NCI-H1930 (cell line): ENCODE measurements at places on chromosomes 5 and 9.
A peak's percentile ranks its signal among the peaks of the same experiment; 100 is the strongest.

DNA sequence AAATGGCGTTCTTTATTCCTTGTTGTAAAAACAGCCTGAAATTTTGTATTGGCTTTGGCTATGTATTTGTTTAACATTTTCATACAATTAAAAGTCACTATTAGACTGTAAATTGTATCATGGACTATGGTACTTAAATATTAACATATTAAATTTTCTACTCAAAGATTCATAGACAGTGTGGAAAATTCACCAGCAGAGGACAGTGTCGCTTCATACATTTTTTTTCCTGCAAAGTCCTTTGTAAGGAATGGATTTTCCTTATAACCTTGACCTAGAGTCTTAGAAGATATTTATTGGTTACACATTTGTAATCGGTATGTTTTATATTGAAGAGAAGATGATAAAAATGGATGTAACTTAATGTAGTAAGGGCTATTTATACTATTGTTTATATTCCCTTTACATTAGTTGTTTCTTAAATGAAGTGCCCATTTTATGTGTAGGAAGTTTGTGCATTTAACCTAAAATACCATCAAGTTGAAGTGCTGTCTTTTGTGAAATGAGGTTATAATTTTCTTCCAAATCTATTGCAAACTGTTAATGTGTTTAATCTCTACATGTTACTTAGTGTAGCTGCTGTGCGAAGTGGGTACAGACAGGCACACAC, 150.1 kb downstream of the KDM4C start:
- peak; percentile 27 for DNase-seq

DNA sequence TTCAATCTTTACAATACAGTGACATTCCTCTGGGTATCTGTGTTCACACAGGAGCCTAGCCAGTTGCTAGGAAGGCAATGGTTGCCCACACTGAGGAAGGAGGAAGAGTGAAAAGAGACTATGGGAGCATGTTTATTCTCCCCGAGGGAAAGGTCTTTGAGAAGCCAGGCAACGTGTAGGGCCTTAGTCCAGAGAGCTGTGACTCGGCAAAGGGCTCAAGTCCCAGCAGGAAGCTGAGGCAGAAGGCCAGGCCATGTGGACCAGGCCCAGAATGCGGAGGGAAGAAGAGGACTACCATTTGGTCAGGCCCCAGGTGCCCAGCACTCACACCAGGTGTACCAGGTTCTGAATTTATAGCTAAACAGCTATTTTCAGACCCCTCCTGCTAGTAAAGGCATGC, 136.6 kb upstream of the DMAC1 start:
- no peak for DNase-seq

- no peak for DNase-seq
These were observed 20.1 kb downstream of the NKD2 start for GRCh38 chr5:1028481-1029281.

DNA sequence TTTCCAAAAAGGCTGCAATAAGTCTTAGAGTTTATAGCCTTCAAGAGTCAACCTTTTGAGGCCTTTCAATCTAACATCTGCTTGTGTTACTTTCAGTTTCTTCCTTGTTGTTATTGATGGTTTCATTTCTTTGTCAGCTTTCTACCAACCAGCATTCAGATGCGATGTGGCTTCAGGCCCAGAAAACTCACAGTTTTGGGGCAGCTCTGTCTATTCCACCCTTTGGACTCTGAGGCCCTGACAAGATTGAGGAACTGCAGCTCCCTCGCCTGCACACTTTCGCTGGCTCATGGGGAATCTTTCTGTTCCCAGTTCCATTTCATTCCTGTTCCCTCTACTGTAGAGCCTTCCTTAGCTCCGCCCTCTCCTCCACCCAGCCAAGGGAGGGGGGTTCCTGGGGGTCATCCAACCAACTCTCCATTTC, 13.3 kb upstream of the WHRN start:
- DNase-seq: no peak

GRCh38 chr5:134127988-134128647, 13.6 kb downstream of the TCF7 start:
- no peak for DNase-seq

DNA sequence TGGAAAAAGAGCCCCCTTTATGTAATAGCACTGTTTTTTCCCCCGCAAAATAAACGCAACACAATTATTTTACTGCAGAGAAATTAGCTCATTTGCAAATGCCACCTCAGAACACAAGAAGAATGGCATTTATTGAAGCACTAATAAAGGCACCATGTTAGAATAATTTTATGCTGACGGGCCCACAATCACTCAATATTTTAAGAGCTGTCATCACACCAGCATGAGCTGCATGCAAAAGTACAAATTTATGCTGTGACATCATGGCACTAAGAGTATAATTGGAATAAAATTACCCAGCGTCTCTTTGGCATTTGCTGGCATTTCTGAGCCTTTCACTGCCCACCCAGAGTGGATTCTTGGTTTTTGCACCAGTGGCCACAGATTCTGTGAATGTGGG, 364.6 kb downstream of the TLE4 start:
- no peak for DNase-seq
